ENCODE measurements at places on chromosomes 7 and 10.
A peak's percentile ranks its signal among the peaks of the same experiment; 100 is the strongest.

DNA sequence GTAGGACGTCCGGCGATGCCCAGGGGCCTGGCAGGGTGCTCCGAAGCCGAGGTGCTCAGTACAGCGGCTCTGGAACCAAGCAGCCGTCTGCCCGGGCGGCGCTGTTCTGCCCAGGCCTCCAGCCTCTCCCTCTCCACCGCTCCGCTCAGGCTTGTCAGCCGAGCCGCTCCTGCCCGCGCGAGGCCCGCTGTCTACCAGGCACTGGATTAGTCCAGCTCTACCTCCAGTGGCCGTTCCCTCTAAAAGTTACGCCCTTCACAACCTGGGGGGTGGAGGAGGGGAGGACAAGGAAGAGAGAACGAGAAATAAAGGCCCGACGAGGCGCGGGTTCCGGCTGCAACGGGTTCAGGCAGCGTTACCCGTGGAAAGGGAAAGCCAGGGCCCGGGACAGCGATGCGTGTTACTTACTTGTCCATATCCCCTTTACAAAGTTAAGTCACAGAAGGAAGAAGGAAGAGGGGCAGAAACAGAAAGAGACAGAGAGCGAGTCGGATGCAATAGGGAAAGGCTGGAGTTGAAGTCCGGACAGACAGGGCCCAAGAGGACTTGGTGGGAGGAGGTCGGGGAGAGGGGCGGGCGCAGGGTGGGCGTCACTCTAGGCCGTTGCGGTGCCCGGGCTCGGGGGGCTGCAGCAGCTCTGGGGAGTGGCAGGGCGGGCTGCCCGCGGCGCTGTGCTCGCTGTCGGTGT, 2.8 kb downstream of the SP8 start:
- DNase-seq, result no peak

DNA sequence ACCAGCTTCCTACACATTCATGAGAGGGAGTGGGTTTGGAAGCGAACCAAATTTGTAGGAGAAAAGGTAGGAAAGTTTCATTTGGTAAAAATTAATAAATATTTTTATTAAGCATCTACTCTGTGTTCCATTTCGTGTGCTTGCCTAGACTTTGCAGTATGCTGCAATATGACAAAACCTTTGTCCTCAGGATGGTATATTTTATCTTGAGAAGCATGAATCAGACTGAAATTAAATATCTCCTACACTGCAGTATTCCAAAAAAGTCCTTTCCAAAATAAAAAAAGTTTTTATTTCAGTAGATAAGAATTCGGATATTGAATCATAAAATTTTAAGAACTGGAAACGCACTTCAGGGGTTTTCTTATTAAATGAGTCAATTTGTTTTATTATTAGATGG, 47.7 kb downstream of the ANK3 start:
- no peak for DNase-seq

DNA sequence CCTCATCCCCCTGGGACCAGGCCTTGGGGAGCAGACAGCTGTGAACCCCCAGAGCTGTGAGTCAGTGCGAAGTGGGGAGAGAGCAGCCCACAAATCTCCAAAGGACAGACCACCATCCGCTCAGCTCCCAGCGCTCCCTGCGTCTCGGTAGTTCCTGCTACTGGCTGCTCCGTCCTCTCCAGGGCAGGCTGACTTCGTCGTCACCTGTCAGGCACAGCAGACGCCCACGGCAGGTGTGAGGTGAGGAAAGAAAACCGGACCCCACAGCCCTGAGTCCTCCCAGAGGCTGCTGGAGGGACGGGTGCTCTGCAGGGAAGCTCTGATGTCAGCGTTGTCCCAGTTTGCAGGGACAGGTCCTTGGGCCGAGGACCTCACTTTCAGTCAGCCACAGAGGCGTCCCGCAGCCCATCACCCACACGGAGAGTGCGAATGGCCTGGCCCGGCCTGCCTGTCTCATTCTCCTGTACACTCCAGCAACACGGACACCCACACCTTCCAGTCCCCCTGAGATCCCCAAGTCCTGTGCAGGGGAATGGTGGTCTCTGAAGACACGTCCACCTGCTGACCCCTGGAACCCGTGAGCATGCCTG, 95.2 kb downstream of the DNAJB6 start:
- no peak for DNase-seq

DNA sequence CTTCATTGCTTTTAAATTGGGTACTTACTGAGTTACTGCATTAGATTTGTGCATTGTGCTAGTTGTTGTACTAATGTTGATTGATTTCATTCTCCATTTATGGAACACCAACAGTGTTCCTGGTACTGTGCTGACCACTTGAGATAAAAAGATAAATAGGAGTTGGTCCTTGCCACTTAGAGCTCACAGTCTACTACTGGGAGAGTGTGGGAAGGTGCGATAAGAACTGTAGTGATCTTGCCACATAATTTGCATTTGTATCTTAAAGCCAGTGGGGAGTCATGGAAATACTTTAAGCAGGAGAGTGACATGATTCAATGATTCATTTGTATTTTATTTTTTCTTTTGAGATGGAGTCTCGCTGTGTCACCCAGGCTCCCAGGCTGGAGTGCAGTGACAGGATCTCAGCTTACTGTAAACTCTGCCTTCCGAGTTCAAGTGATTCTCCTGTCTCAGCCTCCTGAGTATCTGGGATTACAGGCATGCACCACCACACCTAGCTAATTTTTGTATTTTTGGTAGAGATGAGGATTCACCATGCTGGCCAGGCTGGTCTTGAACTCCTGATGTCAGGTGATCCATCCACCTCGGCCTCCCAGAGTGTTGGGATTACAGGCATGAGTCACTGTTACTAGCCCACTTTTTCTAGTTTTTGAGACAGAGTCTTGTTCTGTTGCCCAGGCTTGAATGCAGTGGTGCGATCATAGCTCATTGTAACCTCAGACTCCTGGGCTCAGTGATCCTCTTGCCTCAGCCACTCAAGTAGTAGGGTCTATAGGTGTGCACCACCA, 51.2 kb upstream of the TMEM248 start:
- no peak for DNase-seq

DNA sequence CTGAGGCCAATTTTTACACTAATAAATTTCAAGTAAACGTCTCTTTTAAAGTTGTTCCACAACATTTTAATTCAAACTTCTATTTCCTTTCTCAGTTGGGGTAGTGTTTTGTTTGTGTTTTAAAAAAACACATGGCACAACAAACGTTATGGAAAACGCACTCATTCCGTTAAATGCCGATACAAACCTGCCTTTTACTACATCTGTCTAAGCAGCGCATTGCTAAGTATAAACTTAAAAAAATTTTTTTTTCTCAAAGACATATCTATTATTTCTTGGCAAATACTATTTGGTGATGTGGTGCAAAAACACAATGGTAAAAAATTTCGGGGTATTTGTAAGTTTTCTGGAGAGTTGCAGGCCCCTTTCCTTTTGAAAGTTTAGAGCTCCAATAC, 1.4 kb downstream of the SKIDA1 start:
- DNase-seq, result peak; percentile 2

GRCh38 chr7:157337316-157338149, 729 bp downstream of the DNAJB6 start:
- peak; percentile 91 for DNase-seq

DNA sequence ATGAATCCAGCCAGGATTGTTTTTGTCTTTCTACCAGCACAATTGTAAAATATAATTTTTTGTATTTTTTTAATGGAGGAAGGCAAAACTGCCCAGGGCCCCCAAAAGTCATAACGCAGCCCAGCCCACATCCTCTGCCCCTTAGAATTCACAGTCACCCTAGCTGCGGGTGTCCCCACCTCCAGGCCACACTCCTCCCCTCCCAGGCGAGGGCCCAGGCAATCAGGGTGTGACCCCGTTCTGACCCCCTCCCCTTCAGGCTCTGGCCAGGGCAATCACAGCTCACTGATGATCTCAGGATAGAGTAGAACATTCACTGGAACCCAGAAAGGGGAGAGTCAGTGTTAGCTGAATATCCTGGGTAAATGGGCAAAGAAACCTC, 92.0 kb upstream of the MACROH2A2 start:
- no peak for DNase-seq

- DNase-seq, result no peak
These were observed 448.2 kb downstream of the SEMA3D start for GRCh38 chr7:84738583-84739150.

GRCh38 chr7:119228482-119228881, 1004.0 kb downstream of the ANKRD7 start:
- no peak for DNase-seq

- DNase-seq, result no peak
These were observed 46.9 kb downstream of the TMEM26 start for GRCh38 chr10:61406242-61406641.

DNA sequence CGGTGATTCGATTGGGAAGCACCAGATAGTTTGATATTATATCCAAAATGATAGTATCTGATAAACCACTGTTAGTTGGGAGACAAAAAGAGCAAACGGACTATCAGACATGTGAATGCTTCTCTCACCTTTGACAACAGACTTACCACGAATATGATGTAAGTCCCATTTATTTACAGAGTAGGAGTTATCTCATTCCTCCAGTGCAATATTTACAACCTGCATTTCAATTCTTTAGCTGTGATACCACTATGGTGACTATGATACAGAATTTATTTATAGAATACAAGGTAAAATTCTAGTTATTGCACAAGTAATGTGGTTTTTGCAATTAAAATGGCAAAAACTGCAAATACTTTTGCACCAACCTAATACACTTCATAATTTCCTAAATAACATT, 61.6 kb downstream of the ESYT2 start:
- no peak for DNase-seq

DNA sequence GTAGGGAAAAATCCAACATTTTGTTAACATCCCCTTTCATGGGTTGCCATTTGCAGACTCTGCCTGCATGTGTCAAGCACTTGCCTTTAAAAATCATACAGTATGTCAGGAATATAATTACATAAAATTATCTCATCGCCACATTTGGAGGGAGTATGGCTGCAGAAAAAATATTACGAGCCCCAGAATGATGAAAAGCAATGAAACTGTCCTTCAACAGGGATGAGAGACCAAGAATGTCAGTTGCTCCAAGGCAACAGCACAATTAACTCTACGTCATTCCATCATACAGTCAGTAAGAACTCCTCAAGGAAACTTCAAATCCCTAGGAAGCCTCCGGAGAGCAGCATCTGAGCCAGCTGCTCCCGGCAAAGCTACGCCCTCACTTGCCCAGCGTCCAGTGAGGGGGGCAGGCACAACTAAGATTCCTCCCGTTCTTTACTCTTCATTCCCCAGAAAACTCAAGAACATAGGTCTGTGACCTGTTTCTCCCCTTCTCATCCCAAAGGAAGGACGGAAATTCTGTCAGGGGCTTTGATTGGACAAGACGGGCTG, 132.9 kb downstream of the ANLN start:
- no peak for DNase-seq

DNA sequence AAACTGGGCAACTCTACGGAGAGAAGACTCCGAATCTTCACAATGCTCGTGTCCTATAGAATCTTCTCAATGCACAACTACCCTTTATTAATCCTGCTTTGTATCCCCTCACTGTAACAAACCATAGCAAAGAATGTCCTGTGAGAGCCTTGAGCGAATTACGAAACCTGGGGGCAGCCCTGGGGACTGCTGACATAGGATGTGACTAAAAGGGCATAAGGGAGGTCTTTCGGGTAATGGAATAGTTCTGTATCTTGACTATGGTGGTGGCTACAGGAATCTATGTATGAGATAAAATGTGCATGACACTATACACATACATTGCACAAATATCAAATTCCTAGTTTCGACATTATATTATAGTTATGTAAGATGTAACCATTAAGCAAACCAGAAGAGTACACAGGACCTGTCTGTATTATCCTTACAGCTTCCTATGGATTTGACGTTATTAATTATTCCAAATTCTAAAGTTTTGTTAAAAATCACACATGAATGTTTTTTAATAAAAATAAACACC, 162.5 kb upstream of the KCTD7 start:
- DNase-seq, result no peak

DNA sequence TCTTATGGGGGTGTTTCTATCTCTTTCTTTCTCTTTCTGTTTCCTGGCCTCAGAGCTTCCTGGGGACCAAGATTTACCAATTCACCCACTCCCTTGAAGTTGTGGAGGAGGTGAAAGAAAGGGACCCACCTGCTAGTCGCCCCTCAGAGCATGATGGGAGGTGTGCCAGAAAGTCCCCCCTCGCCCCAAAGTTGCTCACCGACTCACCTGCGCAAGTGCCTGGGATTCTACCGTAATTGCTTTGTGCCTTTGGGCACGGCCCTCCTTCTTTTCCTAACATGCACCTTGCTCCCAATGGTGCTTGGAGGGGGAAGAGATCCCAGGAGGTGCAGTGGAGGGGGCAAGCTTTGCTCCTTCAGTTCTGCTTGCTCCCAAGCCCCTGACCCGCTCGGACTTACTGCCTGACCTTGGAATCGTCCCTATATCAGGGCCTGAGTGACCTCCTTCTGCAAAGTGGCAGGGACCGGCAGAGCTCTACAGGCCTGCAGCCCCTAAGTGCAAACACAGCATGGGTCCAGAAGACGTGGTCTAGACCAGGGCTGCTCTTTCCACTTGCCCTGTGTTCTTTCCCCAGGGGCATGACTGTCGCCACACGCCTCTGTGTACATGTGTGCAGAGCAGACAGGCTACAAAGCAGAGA, 12.2 kb downstream of the AQP1 start:
- DNase-seq, result no peak

- no peak for DNase-seq
These were observed 399.7 kb downstream of the CDC14C start for GRCh38 chr7:49324040-49324439.

- no peak for DNase-seq
These were observed 142.1 kb upstream of the PTPRZ1 start for GRCh38 chr7:121730869-121731268.

- no peak for DNase-seq
These were observed 191.4 kb downstream of the FAM107B start for GRCh38 chr10:14583252-14583651.

DNA sequence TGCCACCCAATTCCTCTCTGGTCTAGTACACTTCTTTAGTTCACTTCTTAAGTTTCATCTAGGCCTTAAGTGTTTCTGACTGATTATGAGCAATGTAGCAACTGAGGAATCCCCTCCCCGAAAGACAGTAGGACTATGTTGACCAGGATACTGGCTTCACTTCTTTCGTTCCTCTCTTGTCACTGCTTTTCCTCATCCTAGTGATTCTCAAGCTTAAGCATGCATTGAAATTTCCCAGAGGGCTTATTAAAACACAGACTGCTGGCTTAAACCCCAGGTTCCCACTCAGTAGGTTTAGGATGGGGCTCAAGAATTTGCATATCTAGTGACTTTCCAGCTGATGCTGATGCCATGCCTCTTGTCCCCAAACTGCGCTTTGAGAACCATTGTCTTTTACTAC, 164.6 kb upstream of the WNT16 start:
- DNase-seq, result no peak

GRCh38 chr10:19317952-19318351, 269.4 kb downstream of the MALRD1 start:
- no peak for DNase-seq

DNA sequence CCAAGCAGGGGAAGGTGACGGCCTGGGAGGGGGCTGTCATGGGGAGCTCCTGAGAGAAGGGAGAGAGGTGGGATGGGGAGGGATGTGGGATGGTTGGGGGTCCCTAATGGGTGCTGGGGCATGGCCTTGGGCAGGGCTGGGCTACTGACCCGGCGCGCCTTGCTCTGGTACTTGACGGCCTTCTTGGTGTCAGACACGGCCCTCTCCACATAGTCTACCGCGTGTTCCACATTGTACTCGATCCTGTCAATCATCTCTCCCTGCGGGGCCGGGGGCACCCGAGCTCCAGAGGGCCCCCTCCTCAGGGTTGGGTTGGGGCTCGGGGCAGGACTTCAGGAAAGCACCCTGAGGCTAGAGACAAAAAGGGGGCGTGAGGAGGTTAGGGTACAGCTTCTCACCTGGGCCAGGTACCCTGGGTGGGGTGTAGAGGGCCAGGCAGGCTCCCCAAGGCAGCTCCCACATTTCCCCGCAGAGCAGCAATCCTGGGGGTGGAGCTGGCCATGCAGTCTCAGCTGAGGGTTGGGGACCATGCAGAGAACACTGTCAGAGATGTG, 17.3 kb downstream of the BUD23 start:
- DNase-seq, result no peak
